KG1 (cell line): ENCODE measurements at places on chromosomes 5 and 9.

DNA sequence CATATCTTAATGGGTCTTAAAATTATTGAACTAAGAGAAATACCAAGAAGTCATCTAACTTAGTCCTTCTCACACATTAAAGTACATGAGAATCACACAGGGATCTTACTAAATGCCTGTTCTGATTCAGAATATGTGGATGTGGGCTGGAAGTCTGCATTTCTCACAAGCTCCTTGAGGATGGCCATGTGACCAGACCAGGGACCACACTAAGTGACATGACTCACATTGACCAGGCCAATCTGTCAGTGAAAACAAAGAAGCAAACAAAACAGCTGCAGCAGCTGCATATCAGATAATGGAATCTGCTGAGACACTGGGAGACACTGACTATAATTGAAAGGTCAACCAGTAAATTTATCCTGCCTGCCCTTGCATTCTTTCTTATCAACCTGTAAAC, 110.5 kb downstream of the ADAMTS12 start:
- no peak for DNase-seq

DNA sequence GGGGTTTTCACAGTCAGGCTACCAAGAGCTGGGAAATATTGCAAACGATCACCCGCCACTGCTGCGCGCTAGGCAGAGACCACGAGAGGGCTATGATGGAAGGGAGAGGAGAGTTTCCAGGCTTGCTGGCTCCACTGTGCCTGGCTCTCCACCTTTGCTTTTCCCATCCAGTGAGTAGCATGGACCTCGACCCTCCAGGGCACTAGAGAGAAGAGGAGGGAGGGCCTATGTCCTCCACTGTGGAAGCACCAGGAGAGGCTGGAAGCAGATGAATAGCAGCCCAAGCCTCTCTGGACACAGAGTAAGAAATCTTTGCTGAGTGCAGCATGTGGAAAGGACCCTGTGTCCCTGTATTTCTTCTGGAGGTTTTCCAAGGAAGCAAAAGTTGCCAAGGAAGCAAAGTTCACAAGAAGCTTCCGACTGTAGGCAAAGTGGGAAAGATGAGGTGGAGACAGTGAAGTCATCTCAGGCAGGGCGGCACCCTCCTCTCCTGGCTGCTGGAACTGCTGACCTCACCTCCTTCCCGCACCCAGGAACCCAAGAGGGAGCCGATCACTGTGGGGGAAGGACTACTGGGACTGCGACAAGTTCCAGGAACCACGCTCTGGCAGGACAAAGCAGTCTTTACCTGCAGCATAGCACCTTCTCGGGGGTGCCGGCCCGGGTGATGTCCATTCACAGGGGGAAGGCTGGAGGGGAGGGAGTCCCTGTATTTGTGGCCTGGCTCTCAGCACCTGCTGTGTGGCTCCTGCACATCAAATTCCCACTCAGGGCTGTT, 79.6 kb downstream of the CSNK1A1 start:
- no peak for DNase-seq

DNA sequence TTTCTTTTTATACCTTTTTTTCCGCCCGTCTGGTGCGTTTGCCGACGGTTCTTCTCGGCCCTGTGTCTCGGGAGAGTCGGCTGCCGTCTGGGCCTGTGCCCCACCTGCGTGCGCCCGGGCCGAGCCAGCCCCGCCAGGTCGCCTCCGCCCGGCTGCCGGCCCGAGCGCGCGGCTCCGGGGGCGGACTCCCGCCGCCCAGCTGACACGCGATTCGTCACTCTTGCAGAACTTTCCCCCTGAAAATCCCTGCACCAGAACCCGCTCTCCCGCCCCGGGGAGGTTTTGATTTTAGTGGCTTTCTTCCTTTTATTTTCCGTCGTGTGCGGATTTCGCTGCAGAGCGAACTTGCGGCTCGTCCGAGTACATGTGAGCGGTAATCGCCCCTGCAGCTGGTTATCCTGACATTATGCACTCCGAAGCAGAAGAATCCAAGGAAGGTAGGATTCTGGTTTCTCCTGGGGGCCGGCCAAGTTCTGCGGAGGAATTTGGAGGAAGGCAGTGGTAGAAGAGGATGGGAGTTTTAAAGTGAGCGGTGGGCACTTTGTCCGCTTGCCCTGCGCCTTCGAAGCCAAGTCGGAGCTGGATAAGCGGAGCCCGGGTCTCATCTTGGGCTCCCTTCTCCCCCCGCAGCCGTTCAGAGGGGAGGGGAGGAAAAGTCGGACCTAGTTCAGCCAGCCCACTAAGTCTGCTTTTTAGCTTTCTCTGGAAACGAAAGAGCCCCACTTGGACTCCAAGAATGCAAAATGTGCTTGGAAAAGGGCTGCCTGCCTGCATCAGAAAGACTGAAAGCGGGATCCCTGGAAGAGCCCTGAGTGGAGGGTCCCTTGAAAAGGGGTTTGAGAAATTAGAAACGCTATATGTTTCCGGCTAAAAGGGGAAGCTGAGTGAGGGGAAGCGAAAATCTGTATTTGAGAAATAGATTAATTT, at the start of gene TNFAIP8:
Gene TNFAIP8 (plus strand): TSS at position 335 of the 927 bp plus-strand sequence. CDS start 72 bp downstream, at position 407.
- DNase-seq = no peak

DNA sequence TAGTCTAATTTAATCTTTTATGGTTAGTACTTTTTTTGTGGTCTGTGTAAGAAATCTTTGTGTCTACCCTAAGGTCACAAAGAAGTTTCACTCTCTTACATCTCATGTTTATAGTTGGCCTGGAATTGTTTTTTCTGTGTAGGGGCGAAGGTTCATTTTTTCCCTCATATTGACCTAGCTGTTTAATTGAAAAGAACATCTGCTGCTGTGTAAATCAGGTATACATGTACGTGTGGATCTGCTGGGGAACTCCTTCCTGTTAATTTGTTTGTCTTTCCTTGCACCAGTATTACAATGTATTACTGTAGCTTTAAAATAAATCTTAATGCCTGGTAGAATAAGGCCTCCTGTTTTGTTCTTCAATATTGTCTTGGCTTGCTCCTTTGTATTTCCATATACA, 37.8 kb downstream of the EXOSC2 start:
- no peak for DNase-seq

GRCh38 chr5:122385808-122386207, 73.8 kb downstream of the SNCAIP start:
- no peak for DNase-seq

DNA sequence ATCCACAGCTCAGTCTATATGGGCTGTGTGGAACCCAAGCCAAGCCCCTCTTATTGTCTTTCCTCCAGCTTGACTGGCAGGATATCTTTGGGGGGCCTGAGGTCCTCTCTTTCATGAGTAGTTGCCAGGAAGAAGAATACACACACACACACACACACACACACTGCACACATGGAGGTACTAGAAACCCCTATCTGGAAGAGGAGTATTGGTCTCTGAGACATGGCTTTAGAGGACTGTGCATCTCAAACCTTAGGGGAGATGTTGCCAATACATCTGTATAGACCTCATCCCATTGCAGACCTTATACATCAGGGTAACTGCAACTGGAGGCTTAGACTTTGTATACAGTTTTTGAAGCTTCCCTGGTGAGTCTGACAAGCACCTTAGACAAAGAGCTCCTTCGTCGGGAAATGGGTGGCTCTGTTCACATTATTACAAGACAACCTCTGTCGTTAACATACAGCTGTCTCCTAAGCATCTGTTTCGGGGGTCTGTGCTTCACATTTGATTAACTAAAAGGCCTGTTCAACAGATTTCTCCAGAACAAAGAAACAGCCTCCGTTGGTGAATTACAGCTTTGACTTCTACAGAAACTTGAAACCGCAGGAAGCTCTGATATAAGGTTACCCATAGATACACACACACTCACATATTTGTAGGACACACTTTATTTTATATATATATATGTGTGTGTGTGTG, 5.5 kb upstream of the ENTREP1 start:
- no peak for DNase-seq

DNA sequence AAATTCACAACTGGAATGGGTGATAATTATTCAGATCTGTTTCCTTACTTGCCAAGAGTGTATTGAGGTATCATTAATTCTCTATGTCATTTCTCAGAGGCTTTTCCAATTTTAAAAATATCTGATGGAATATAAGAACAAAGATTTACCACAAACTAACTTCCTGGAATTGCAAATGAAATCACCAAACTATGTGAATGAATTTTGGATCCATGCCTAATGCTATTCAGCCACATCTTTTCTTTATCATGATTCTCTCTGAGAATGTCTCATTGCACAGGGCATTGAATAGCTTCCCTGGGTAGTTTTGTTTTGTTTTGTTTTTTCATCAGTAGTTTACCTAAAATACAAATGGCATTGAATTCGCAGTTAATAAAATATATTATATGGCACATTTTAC, 146.9 kb upstream of the FBN2 start:
- no peak for DNase-seq

- DNase-seq = no peak
Observed at GRCh38 chr5:142545650-142546322, 140.1 kb downstream of the FGF1 start.

- DNase-seq = no peak
Observed at GRCh38 chr9:121744687-121745395, 93.4 kb downstream of the DAB2IP start.

DNA sequence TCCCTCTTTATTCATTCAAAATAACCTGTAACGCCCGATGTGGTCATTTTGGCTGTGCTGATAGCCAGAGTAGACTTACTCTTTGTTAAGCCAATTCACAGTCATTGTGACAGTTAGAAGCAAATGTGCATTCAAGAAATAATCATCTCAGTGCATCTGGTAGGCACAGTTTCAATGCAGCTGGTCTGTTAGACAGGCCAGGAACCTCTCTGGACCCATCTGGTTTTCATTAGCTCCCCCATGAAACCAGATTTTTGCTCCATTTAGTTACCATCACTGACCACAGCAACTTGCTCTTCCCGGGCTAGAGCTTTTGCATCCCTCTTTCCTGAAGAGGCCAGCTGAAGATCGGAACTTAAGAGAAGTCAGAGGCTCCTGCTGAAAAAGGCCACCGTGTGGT, 284.2 kb downstream of the NSG2 start:
- DNase-seq = no peak

GRCh38 chr5:83470526-83471404, 779 bp upstream of the VCAN start:
- no peak for DNase-seq

- DNase-seq = no peak
Observed at GRCh38 chr5:130747556-130747955, 417.5 kb downstream of the HINT1 start.

GRCh38 chr9:4290427-4290837, 9.4 kb downstream of the GLIS3 start:
- DNase-seq = no peak

- no peak for DNase-seq
Observed at GRCh38 chr5:113806904-113807303, 293.4 kb downstream of the YTHDC2 start.

DNA sequence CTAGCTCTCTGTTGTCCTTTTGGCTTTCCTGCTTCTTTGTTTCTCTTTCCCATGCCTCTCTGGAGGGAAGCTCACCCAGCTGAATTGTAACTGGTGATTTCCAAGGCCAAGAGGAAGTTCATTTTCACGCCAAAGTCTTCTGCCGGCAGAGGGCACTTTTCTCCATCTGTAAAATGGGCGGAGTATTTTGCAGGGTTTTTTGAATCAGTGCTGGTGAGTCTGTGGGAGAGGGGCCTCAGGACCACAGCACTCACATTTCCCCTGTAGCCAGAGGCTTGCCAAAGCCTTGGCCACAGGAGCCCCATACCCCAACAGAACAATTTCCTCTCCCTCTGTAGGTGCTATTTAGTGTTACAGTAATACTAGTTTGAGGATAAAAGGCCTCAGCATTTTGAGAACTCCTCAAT, 42.3 kb upstream of the MATR3 start:
- DNase-seq = no peak

- no peak for DNase-seq
Observed at GRCh38 chr5:38258319-38259061, at the start of gene EGFLAM. Gene EGFLAM (plus strand): TSS chr5:38258559. CDS start chr5:38258755, 196 bp downstream.

- DNase-seq = no peak
Observed at GRCh38 chr9:404234-404633, 189.6 kb downstream of the DOCK8 start.

DNA sequence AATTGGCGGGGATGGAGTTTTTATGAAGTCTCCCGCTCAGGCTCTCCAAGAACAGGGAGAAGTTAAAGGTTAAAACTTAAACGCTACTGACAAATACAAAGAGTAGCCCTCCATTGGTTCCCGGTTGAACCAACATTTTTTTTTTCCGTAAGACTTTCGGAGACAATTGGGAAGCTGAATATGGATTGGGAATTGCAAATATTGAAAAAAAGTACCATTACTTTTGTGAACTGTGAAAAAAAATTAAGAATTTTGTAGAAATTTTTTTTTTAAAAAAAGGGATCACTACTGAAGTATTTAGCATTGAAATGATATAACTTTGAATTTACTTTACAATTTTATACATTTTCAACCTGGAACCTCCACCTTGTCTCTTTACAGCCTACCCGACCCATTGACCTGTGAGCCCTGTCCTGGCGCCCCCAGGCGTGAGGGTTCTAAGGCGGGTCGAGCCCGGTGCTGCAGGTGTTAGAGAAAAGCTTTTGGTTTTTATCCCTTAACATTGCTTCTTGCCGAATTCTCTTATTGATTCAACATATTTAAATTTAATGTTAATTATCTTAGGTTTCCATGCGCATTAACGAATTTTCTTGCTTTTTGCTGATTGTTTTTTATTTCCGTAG, 448 bp upstream of the ZNF782 start:
- DNase-seq = no peak

DNA sequence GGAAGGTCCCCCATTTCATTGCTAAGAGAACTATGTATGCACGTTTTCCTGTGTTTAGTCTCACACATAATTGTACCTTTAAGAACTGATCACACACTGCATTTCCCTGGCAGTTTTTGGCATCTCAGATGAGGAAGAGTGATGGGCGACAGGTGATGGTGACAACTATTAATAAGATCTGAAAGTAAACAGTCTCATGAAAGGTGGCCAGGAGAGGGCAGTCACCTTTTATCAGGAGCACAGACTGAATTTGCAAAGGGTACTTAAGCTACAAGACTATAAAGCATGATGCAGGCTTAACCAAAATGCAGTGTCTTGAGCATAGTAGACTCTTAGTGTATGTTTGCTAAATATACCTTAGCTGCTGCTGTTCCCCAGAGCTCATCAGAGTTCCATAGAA, 91.5 kb downstream of the GHR start:
- DNase-seq = no peak

GRCh38 chr5:17413691-17414090, 84.3 kb upstream of the TAF11L2 start:
- no peak for DNase-seq

DNA sequence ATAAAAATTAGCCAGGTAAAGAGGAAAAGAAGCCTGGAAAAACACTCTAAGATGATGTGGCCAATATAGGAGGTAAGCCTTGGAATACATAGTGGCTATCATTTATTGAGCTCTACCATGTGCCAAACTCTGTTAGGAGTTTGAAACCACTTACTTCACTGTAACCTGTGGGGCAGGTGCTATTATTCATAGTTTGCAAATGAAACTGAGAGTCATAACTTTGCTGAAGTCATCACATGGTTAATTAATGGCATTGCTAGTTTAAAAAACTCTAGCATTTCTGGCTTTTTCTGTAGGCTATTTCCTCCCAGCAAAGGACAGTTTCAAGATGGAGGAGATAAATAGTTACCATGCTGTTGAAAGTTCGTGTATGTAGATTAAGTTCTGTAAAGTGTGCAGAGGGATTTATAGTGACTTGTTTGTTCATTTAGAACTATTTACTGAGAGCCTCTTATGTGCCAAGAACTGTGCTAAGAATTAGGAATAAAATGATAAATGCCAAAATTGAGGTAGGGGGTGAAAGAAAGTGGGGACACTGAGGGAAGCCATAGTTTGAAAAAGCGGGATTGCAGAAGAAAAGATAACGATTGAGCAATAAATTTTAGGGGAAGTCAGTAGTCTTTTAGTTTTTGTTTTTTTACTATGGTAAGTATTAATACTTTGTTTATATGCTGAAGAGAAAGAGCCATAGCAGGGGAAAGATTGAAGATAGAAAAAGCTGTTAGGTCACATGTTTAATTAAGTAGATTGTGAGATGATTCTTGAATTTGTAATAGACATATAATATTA, 57.2 kb downstream of the WDR70 start:
- no peak for DNase-seq
